Large intestine (tissue), 12 donors: ENCODE measurements at places on chromosomes 7 and 10. TPM values are rescaled to one million over a fixed set of nuclear protein-coding genes. Genes with fewer than 3 reads are reported as not detected.
A peak's percentile ranks its signal among the peaks of the same experiment; 100 is the strongest.

The DNAJC12 gene
- 10.4 TPM for polyA plus RNA-seq

The CUX1 gene
- 72.9 TPM for polyA plus RNA-seq

The CACNA2D1 gene
- polyA plus RNA-seq, result 11.4 TPM

The HOXA7 gene
- 2.3 TPM for polyA plus RNA-seq

The FAM171A1 gene
- polyA plus RNA-seq, result 25.4 TPM

The ABLIM1 gene
- 54.9 TPM for polyA plus RNA-seq

The PSAP gene
- 540 TPM for polyA plus RNA-seq

The DNAJC30 gene
- 7.9 TPM for polyA plus RNA-seq

The CFAP70 gene
- 5.3 TPM for polyA plus RNA-seq

DNA sequence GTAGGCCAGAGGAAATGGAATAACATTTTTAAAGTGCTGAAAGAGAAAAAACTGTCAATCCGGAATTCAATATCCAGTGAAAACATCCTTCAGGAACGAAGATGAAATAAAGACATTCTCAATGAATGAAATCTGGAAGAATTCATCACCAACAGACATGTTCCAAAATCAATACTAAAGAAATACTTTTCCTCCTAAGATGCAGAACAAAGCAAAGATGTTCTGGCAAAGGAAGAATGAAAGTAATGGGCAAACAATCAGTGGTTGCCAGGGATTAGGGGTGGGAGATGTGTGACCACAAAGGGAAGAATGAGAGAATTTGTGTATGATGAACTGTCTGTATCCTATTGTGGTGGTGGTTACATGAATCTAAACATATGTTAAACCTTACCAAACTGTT lies 52.8 kb upstream of the EEPD1 start:
- DNase-seq, result no peak

DNA sequence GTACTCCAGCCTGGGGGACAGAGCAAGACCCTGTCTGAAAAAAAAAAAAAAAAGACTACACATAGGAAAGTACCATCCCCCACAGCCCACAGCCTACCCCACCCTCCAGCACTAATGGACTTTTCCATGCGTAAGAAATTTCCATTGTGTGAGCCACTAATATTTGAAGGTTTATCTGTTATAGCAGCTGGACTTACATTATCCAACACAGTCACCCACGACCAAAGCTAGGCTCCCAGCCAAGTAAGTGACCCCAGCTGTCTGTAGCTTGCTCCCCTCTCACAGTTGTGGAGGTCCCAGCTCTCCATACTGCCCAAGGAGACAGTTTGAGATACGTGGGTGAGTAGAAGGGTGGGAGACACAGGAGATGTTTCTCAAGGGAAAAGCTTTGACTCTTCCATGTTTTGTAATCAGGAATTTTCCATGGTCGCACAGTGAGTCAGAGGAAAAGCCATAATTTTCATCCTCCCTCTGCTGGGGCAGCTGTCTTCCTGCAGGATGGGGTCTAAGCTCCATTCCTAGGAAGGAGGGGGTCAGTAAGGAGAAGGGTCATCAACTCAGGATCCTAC lies 57.4 kb downstream of the CAV1 start:
- no peak for DNase-seq

DNA sequence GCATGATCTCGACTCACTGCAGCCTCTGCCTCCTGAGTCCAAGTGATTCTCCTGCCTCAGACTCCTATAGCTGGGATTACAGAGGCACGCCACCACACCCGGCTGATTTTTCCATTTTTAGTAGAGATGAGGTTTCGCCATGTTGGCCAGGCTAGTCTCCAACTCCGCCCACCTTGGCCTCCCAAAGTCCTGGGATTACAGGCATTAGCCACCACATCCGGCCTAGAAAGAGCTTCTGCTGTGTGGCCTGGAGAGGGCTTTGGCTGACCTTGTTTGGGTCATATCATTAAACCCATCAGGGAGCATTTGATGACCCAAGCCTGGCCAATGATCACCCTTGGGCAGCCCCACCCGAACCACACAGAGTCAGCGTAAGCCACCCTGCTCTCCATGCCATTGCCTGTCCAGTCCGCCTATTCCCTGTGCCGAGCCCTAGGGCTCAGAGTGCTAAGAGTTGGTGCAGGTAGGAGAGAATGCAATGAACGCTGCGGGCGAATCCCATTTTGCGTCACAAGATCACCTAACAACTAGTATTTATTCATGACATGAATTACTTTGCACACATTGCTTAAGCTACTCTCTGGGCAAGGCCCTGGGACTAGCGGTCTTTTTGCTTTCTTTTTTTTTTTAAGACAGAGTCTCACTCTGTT lies 22.3 kb upstream of the GDI2 start:
- DNase-seq, result no peak

- DNase-seq, result peak; percentile 28
These were observed 103.5 kb downstream of the MICALL2 start for GRCh38 chr7:1355568-1356340.

DNA sequence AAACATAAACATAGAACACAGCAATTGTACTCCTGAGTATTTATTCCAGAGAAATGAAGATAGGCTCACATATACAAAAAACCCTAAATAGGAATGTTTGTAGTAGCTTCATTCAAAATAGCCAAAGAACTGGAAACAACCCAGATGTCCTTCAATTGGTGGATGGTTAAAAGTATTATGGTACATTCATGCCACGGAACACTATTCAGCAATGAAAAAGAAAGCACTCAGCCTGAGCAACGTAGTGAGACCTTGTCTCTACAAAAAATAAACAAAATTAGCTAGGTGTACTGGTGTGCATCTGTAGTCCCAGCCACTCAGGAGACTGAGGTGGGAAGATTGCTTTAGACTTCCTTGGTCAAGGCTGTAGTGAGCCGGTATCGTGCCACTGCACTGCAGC lies 94.4 kb downstream of the RAPGEF5 start:
- DNase-seq, result no peak

DNA sequence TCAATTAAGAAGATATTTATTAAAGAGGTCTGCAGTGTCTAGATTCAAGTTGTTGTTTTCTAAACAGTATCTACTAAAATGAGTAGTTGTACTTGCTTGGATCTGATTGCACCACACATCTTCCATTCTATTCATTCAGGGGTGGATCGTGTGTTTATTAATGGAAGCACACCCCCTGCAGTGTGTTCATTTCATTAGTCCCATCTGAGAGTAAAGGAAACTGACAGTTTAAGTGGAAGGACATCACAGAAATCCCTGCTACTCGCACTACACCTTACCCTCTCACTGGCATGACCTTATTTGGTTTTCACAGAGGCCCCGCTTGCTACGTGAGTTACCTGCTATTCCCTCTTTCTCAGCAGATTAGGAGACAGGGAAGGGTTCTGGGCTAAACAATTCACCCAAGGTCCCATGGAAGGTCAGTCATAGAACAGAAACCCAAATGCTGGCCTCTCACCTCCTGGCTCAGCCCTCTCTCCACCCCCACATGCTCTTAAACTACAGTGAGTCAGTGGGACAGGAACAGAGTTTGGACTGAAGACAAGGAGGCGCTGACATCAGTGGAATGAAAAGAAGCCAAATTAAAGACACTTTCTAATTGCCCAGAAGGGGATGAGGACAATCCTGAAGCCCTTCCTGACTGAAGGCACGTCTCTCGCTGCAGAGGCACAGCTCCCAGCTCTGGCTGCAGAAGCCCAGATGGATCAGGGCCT lies 369.2 kb upstream of the NRP1 start:
- no peak for DNase-seq

DNA sequence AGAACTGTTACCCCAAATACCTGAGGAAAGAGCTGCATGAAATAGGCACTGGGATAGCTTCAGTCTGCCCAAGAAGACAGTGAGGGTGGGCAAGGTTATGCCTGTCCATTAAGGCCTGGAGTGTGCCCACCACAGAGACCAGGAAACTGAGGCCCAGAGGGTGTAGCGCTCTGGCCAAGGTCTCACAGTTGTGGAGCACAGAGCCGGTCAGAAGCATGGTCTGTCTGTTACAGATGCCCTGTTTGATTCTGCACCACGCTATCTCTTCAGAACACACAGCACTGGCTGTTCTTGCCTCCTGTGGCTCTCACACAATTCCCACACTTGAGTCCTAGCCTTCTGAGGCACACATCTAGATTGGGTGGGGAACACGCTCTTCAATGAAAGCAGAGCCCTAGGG lies 261.4 kb downstream of the GRID1 start:
- no peak for DNase-seq

- DNase-seq, result no peak
These were observed 15.7 kb downstream of the UNCX start for GRCh38 chr7:1248143-1248915.

DNA sequence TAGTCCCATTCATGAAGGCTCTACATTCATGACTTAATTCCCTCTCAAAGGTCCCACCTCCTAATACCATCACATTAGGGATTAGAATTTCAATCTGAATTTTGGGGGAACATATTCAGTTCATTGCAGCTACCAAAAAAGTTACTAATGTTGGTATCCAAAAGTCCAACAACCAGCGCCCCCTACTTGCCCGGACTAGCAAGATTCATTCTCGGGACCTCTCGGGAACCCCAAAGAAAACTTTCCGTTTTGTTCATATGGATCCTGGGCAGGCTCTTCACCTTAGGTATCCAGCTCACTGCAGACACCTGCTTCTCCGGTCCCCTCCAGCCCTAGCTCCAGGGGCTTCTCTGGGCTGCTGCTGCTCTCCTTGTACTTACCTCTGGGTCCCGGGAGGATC lies 8.9 kb upstream of the GRK5 start:
- no peak for DNase-seq

- no peak for DNase-seq
These were observed 78.3 kb downstream of the ATAD1 start for GRCh38 chr10:87739703-87740102.

- no peak for DNase-seq
These were observed 1.8 kb upstream of the PTPRZ1 start for GRCh38 chr7:121871188-121871587.

DNA sequence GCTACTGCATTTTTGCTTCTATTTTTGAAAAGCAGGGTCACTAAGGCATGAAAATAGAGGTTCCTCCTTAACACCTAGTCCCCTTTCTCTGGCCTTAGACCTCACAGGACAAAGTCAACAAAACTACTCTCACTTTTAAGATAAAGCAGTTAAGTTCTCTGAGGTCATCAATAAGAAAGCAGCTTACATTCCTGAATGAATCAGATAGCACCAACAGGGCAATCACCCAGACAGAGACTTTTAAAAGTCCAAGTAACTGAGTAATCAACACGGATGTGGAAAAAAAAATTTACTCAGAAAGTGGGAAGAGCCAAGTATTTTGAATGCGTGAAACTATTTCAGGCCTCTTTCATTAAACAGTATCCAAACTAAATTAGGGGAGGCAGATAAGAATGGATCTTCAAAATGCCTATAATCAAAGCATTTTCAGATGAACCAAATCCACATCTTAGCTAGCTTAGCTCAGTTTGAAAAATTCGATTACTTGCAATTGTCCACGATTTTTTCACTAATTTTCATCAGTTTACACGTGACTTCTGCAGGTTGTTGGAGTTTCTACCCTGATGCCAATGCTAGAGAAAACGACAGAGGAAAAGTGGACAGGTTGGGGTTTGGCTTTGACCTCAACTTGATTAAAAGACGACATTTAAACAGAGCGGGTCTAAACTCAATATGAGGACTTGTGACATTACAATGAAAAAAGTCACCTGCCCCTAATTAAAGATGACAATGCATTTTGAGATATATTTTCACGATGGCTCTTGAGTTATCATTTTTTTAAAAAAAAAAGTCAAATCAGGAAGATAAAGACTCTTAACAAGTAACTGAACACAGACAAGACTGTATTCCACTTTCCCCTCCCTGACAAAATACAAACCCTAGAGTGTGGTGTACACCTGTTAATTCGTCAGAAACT lies 1.6 kb downstream of the BEND7 start:
- peak; percentile 53 for DNase-seq

DNA sequence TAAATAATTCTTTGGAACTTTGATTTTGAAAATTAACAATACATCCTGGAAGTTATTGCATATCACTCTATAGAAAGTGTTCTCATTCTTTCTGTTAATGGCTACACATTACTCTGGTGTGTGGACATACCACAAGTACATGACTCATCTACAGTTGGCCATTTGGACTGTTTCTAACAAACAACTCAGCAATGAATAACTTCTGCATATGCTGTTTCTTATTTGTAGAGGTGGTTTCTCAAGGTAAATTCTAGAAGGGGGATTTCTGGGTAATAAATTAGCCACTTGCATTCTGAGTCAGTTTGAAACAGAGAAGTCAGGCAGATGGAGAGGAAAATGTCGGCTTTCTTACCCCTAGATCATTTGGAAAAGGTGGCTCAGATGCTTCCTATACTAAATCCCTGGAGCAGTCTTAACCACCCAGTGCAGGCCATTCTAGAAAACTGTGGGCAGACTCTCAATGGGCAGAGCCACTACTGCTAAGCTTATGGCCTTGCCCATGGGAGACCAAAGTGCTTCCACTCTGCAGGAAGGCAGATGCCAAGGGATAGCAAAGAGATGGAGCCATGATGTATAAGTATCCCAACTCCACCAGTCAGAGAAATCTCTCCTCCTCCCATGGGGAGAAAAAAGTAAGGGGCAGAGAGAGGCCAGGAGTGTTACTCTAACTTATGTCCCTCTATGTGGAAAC lies 194.0 kb upstream of the PLPP4 start:
- no peak for DNase-seq

DNA sequence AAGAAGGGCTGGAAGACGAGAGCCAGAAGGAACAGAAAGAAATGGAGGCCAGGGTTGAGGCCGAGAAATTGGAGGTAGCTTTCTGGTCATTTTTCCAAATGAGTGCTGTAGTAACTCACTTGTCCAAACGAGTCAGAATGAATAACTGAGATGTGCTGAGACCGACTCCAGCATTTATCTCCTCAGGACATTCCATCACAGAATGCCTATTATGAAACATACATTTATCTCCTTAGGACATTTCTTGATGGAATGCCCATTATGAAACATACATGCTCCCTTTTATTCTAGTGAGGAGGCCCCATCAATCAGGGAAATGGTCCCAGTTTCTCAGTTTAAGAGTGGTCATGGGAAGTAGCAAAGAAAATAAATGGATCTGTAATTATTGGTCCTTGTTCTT lies 16.5 kb downstream of the AVL9 start:
- DNase-seq, result no peak

GRCh38 chr7:122532406-122533269 lies 166.3 kb downstream of the RNF133 start:
- DNase-seq, result no peak

GRCh38 chr10:52757773-52758172 lies 14.8 kb downstream of the MBL2 start:
- DNase-seq, result no peak

- no peak for DNase-seq
These were observed 84.0 kb downstream of the NRBF2 start for GRCh38 chr10:63217120-63217605.

DNA sequence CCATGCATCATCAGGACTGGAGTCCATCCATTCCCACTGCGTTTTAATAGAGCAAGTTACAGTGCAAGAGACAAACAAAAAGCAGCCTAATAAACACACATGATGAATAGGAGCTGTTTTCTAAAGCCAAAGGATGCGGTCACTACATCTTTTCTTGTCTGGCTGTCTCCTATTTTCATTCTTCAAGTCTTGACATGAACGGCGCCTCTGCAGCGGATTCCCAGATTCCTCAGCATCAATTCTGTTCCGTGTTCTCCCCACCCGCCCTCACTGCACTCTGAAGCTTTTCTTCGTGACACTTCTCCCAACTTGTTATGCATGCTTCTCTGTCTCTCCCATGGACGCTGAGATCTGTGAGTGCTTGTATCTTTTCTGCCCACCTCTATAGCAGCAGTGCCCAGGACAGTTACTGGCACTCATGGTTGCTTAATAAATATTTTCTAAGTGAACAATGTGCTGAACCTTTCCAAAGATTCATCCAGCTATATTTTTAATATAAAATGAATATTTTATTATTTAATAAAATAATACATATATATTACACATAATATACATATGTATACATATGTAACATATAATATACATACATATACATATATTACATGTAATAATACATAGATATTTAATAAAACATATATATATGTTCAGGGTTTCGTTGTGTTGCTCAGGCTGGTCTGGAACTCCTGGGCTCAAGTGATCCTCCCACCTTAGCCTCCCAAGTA lies 242.9 kb downstream of the ABCA13 start:
- no peak for DNase-seq
